ENCODE measurements at places on chromosomes 2 and 18.

- no peak for DNase-seq
Observed at GRCh38 chr2:127511917-127512316, 14.4 kb downstream of the IWS1 start.

DNA sequence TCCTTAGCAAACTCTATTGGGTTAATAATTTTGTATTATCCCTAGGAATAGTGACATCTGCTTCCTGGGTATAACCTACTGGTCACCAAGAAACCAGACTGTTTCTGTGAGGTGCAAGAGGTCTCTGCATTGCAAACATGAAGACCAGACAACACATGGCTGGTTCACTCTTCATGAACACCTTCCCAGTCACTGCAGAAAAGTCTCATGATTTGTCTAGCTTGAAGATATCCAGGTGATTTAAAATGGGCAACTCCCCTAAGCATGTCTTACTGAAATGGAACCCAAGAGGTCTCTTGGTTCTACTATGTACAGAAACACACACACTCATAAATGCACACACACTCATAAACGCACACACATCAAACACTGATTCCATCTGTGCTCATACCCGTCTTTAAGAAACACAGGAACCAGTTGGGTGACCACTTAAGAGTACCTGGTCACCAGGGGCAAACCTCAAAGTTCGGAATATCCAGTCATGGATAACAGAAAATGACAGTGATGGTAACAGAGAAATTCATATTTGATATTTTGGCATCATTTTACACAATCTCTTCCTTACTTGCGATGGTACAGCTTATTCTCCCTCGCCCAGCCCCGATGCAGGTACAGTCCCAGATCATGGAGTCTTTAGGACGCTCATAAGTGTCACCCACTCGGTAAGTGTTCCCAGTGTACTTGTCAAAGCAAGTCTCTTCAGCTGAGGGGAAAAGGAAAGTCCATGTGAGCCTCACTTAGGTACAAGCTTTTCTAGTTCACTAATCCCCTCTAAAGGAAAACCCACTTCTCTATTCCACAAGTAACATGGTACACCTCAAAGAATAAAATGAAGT lies 2.9 kb downstream of the FN1 start:
- no peak for DNase-seq

DNA sequence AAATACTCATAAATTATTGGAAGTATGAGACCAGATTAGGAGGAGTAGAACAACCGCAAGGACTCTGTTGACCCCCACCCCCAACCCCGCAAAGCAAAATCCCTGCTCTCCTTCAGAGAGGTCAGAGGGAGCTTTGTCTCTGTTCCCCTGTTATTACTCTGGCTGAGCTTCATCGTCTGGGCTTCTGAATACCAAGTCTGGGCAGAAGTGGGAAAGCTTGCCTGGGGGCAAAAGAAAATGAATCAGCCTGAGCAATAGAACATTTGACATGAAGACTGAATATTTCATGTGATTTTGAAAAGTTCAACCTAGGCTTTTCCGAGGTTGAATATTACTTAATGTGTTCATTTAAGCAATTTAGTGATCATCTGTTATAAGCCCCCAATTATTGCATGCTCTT lies 114.6 kb upstream of the ARHGAP28 start:
- no peak for DNase-seq

- no peak for DNase-seq
Observed at GRCh38 chr2:235382179-235382578, 111.7 kb upstream of the AGAP1 start.

- no peak for DNase-seq
Observed at GRCh38 chr2:129752176-129752575, 227.3 kb upstream of the RAB6C start.

DNA sequence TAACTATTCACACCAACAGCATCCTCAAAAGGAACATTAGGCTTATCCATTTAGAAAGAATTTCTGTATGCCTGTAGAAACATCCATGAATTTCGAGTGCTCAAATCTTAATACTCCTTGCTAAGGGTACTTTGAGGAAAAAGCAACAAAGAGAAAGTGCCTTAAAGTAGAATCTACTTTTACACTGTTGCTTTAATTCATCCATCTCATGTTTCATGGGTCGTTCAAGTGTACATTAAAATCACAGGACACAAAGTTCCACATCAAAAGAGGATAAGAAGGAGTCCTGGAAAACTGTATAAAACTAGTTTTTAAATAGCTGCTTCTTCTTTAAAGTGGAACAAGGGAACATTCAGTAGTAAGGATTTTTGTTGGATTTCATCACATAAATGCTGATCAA lies 54.5 kb downstream of the LRP1B start:
- DNase-seq, result no peak

- DNase-seq, result no peak
Observed at GRCh38 chr2:175441181-175441761, 259.8 kb upstream of the ATP5MC3 start.

- no peak for DNase-seq
Observed at GRCh38 chr2:12727065-12727464, 10.3 kb downstream of the TRIB2 start.

DNA sequence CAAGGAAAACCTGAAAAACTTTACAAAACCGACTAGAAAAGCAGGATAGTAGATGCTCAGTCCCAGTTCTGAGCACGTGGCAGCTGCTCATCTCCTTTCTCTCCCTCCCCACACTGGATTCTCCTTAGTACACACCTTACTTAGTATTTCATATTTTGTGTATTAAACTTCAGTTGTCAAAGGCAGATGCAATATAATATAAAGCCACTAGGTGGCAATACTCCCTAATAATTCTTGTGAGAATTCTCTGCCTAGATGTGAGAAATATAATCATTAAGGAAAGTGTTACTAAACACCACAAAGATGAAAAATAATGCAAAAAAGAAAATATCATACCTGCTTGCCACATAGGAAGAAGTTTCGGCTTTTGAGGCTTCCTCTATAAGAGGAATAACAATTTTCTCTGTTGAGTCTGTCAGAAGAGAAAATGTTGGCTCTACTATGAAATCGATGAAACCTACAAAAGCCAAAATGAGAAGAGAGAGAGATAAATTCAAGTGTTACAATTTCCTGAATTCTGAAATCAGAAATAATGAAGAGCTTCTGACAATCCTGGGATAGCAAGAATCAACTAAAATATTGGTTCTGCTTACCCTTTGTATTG lies 200.6 kb downstream of the PPP1R1C start:
- no peak for DNase-seq

DNA sequence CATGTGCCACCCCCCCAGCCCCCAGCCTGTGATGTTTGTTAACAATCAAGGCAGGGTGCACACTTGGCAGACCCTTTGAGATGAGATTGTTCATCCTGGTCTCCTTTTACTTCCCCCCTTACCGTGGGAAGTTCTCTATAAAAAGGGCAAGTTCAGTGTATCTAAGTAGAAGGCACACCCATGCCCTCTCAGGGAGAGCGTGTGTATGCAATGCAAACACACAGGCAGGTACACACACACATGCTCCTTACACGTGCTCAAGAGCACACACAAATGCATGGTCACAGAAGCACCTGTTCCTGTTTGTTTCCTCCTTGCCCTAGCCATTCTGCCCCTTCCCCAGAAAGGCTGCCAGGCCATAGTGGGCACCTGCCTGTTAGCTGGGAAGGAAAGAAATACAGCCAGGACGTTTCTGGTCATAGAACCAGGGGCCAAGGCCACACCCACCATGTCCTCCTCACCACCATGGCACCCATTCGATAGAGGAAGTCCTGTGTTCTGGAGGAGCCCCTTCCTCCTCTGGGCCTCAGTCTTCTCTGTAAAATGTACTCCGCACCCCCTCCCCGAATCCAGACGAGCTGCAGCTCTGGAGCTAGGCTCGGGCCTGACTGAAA lies 3.1 kb downstream of the ATOH8 start:
- DNase-seq, result no peak

All from activated T-cell treated with anti-CD3 and anti-CD28 coated beads, Interleukin-2, amount 50 U/mL, for 72 hours (primary cell).